ENCODE measurements at places on chromosomes 2 and 18.

GRCh38 chr2:235568431-235568830 is 74.6 kb downstream of the AGAP1 start:
- DNase-seq, result no peak

GRCh38 chr2:62895632-62896009 is 155.0 kb upstream of the OTX1 start:
- DNase-seq, result no peak

GRCh38 chr2:55160422-55160821 is 71.7 kb downstream of the CLHC1 start:
- DNase-seq, result no peak

- DNase-seq, result no peak
Measured at GRCh38 chr2:36490749-36491148, 107.2 kb downstream of the FEZ2 start.

DNA sequence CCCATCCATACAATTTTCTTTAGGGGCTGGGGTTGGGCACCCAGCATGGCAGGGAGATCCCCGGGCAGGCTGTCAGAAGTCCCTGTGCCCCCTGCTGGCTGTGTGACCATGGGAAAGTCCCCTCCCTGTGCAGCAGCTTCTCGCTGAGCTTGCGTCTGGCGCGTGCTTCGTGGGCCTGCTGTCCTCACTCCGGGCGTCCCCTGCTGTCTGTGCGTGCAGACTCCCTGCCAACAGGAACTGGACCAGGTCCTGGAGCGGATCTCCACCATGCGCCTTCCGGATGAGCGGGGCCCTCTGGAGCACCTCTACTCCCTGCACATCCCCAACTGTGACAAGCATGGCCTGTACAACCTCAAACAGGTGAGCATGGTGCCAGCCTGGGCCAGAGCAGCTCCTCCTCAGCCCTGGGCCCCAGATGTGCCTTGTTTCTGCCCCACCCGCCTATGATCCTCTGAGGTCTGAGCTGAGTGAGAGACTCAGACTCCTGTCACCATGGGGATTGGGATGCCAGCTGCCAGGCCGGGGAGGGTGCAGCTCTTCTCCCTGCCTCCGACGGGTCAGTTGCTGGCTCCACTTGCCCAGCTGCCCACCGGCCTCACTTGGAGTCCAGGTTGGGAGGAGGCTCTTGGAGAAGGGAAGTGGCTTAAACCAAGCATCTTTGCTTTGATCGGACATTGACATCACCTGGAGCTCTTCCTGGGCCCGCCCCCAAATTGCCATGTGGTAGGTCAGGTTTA is 28.6 kb downstream of the IGFBP2 start:
- peak; percentile 29 for DNase-seq

DNA sequence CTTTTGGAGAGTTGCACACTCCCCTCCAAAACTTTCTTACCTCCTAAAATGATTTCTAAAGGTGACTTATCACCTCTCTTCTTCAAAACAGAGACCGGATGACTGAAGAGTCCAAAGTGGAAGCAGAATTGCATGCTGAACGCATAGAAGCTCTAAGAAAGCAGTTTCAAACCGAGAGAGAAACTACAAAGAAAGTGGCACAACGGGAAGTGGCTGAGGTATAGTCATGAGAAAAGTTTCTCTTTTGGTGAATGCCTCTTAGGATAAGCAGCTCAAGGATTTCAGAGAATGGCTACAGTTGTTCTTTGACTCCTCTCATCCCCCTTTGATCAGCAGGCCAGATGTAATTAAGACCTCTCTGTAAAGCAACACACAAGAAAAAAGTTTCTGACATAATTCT is 73.6 kb downstream of the GTF3C3 start:
- DNase-seq, result no peak

GRCh38 chr2:69830045-69830905 is 815 bp downstream of the GMCL1 start:
- peak; percentile 58 for DNase-seq

DNA sequence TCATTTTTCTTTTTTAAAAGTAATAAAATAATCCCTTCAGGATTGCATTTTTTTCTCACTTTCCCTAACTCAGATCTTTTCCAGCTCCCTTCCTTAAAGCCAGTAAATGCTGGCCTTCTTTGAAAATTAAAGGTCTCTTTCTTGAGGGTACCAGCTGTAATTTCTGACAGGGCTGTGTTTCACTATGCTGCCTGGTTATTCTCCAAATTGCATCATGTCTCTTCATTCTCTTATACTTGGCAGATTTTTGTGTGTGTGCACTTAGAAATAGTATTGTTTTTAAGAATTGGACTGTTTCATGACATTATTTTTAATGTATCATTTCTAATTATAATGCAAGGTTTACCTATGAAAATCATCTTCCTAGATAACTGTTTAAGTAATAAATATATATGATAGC is 72.0 kb upstream of the EPB41L5 start:
- DNase-seq, result no peak

GRCh38 chr2:41736105-41736567 is 311.7 kb upstream of the PKDCC start:
- DNase-seq, result no peak

DNA sequence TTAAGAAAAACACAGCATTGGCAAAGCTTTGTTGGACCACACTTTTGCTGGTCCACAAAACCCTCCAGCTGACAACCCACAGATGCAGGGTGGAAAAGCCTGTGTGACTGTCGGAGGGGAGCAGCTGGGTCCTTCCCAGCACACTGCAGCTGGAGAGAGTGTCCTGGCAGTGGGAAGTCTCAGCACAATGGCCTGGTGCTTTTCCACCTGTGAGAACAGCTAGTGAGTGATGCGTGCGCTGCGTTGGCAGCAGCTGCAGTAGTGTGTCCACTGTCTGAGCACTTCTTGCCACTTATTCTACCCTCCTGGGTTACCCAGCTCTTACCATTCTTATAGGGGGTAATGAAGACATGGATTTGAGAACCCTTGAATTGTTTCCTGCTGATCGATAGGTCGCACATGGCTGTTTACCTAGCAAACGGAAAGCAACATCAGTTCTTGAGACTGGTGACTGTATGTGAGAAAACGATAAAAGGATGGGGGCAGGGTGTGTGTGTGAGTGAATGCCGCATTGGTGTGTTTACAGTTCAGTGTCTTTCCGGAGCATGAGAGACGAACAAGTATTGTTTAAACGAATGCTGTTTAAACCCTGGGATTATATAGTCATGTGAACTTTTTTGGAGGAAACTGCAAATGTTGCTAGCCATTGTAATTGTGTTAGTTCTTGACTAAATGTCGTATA is 69.7 kb downstream of the LYPD6 start:
- no peak for DNase-seq

GRCh38 chr2:74602586-74603281 is 45.4 kb downstream of the M1AP start:
- no peak for DNase-seq

DNA sequence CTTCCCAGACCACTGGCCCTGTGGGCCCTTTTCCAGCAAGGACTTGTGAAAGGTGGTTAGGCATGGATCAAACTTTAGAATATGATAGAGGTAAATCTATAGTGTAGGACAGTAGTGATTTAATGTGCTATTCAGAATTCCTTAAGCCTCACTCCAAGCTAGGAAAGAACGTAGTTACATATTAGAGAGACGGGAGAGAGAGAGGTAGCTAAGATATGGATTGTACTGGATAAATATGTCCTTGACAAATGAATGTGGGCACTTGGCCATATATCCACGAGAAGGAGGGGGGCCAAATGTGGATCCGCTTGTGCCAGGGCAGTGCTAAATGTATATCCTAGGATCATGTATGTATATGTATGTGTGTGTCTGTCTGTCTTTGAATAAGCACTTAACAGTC is 6.5 kb downstream of the KCNJ3 start:
- no peak for DNase-seq

- DNase-seq, result no peak
Measured at GRCh38 chr2:26569216-26570082, 71.7 kb downstream of the CIB4 start.

DNA sequence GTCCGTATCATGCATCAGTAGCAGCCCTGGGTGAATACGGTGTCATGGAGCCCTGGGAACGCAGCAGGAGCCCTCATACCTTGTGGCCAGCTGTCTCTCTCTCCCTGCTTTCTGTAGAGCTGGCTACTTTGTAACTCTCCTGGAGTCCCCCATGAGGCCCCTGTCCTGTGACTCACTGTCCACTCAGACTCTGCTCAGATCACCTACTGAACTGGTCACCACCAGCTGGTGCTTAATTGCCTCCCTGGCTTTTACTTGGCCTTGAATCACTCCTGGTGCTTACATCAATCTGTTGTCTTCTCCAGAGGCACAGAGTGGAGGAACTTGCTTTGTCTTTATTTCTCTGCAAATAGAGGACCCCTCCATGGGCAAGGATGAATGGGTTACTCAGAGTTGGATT is 172.7 kb downstream of the HRH4 start:
- no peak for DNase-seq

GRCh38 chr2:176477336-176477735 is 208.1 kb downstream of the MTX2 start:
- no peak for DNase-seq

DNA sequence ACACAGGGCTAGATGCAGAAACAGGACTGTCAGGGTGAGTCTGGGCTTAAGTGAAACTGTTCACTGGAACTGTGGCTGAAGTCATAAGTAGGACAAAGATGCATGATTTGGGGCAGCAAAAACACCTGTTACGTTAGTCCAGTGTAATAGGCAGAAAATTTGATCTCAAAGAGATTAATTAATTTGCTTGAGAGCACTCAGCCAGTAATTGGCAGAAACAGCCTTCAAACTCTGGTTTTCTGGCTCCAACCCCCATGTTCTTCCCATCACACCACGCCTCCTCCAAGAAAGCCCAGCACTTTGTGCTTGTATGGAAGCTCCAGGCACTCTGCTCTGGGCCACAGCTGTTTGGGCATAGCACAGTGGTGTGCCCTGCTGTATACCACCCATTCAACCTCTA is 54.0 kb downstream of the CNTNAP5 start:
- DNase-seq, result no peak

- DNase-seq, result no peak
Measured at GRCh38 chr2:213932-214693, 49.7 kb downstream of the SH3YL1 start.

DNA sequence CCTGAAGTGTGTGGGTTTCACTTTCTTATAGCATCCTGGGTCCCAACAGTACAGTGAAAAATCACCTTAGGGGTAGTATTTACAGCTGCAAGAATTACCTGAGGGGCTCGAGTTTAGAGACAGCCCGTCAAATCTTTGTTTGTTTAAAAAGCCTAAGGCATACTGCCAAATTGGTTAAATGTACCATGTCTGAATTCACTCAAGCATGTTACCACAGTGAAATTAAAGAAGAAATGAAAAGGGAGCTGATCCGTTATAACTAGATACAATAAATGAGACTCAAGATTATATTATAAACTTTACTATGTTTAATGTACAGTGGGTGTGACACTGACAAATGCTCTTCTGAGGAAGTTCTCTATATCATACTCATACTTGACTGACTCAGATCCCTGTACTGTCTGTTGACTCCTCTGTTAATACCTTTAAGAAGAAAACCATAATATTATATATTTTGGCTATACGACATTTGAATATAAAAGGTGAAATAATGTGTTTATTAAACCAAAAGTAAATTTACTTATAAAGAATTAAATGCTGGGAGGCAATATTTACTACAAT is 107.3 kb downstream of the TMEFF2 start:
- DNase-seq, result no peak

GRCh38 chr2:72994282-72994990 is 77.1 kb downstream of the SFXN5 start:
- DNase-seq, result no peak

DNA sequence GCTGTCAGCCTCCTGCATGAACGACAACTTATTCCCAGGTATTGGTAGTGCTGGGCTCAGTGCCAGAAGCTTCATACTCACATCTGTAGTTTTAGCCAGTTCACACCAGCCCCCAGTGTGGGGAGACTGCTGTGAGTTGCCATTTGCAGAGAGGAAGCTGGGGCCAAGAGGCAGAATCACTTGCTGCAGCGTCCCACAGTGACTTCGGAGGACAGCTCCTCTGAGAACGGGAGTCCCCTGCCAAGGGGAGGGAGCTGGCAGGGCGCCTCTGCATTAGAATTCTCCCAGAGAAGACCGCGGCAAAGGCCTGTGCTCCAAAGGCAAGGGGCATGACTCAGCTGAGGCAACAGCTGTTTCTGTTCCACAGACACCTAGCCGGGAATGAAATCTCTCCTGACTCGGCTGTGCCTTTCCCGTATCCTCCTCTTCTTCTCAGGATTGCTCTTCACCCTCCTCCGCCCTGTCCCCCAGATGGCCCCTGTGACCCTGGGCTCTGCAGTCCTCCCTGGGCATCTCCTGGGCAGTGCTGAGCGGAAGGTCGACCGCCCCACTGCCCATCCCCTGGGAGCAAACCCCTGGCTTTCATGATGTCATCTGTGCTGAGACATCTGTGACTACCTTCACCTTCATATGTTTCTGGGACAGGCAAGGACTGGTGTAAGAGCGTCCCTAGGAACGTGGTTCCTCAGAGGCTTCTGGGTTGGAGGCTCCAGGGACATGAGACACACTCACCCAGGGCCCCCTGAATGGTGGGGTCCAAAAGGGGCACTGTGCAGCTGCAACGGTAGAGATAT is 18.0 kb downstream of the MAL start:
- peak; percentile 83 for DNase-seq

- no peak for DNase-seq
Measured at GRCh38 chr2:6973895-6974545, 56.8 kb downstream of the RNF144A start.

DNA sequence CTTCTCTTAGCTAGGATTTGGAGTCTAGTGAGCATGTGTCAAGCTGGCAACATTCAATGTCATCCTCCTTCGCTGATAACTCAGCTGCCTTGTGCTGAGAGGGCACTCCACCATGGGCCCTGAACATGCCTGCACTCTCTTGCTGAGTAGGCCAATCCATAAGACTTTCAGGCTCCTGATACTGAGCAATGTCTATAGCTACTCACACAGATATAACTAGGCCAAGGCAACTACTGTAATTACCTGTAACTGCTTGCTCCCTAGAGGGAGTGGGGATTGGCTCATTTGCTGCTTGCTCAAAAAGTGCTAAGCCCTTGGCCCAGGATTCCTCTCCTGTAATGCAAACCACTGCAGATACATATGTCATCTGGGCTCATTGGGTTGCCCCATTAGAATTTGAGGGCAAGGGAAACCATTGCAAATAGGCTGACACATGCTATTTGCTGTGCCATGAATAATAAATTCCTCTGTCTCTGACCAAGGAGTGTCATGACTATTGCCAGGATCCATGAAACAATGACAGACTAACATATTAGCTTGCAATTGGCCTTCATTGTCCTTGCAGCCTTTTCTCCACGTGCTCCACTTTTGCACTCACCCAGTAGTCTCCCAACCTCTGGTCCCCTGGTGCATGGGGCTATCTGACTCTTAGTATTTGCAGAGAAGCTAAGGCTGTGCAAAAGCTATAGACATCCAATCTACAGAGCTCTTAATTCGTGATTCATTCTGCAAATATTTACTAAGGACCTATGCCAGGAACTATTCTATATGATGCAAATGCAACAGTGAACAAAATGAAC is 36.9 kb upstream of the BMPR2 start:
- DNase-seq, result no peak

GRCh38 chr18:73839441-73839840 is 308.2 kb downstream of the FBXO15 start:
- no peak for DNase-seq
